ENCODE measurements at places on chromosomes 2 and 18.

GRCh38 chr2:6754419-6754818, 111.3 kb downstream of the CMPK2 start:
- DNase-seq, result no peak

- no peak for DNase-seq
Measured at GRCh38 chr2:120551522-120551921, 184.1 kb upstream of the GLI2 start.

DNA sequence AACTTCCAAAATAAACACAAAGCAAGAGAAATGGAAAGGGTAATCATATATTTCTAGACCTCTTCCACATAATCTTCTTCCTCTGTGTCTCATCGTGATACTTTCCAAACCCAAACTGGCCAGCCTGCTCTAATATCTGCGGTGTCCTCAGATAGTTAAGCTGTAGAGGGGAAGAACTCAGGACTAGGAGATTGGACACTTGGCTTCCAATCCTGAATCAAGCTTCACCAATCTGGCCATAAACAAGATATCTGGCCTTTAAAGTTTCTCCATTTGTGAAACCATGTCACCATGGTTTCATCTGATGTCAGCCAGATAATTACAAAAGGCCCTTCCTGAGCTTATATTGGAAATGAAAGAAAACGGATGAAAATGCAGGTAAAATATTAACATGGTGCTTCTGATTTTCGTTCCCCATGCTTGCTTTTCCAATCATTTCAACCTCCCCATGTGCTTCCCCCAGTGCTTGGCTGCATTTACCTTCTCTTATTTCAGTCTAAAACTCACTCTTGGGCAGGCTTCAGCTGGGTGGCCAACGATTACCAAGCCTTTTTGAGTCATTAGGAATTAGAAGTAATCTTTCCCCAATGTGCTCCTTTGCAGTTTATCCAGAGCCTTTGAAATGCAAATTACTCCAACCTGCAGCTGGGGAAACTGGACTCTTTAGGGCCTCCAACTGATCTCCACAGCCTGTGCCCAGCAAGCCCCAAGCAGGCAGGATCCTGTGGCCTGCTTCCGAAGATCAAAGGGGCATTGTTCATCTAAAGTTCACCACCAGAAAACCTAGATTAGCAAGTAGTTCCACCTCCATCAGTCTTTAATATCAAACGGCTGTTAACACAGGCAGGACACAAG, 44.5 kb upstream of the MYCN start:
- no peak for DNase-seq

- DNase-seq, result no peak
Measured at GRCh38 chr2:176650838-176651555, 381.8 kb downstream of the MTX2 start.

- no peak for DNase-seq
Measured at GRCh38 chr2:220320326-220320725, 692.9 kb downstream of the SLC4A3 start.

DNA sequence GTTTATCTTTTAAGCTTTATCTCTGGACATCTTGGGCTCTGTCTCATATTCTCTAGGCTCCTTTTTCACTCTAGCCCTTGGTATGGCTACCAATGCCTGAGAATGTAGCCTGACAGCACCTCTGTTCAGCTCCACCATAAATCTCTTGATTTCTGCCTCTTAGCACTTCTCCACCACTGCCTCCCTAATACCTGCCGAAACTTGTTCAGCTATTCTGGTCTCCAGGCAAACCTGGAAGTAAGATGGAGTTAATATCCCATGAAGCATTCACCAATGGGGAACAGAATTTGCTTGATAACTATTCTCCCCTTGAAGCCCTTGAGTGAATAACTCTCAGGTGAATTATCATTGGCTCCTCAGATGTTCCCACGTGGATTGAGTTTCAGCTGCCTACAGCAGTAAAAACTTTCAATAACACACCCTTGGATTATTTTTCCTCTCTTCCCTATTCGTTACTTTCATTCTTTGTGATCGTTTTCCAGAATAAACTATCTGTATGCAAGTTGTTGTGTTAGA, 145.6 kb downstream of the EVA1A start:
- no peak for DNase-seq

DNA sequence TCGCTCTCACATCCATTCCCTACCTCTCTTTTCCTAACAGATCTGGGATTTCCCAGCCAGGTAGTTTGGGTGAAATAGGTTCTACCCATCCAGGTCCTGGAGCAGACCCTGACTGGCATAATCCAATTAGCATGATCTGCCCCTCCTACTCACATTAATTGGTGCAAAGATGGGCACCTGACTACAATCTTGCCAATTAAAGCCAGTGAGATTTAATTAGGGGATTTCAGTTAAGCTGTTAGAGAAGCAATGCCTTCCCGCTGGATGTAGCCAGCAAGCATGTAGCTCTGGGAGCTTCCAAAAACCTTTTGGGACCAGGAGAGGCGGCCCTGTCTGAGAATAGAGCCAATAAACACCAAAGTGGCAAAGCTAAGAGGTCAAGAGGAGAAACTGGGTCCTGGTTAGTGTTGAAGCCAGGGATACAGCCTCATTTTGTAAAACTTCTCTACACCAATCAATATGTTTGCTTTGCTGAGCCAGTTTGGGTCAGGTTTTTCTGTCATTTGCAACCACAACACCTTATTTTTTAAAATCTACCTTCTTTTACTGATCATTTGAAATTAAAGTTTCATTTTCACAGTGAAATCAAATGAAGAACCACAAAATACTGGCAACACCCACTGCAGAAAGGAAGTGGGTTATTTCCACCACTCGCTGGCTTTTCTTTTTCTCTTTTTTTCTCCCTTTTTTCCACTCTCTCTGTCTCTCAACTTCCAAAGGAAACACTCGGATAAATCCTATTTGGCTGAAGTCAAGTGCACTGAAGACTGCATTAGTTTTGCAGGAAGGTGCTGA, 3.2 kb upstream of the TTC39C start:
- DNase-seq, result peak; percentile 52

DNA sequence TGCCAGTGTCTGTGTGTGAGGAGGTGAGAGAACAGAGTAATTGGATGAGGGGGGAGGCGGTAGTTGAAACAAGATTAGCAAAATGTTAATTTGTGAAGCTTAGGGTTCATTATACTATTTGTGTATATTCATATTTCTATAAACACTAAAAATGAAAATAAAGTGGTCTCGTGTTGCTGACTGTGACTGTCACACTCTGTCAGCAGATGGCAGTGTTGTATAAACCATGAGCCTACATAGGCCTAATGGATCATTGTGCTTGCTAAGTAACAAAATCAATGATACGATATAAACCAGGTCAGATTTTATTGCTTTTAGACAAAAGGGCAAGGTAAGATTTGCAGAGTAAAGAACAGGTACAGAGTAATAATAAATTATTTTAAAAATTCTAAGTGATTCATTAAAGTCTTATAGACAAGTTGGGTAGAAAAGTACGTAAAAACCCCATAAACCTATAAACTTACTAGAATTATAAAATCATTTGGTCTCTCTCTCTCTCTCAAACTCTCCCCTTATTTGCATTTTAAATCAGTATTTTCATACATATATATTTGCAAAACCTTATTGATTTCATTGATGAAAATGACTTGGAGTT, 182.7 kb downstream of the RPIA start:
- peak; percentile 56 for DNase-seq

DNA sequence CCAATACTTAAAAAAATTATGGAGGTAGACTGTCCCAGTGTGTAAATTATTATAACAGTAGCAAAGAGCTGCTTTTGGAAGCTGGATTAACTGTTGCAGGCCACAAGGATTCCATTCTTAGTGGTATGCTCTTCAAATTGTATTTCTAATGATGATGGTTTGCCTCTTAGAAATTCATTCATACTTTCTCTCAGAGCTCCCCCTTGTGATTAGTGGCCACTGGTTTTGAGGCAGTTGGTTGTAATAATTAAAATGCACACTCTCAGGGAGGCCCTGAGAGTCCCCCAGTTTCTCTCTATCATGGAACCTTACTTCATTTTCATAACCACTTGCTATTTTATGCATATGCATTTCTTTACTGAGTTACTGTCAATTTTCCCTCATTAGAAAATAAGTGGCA, 122.5 kb downstream of the PLA2R1 start:
- no peak for DNase-seq

- no peak for DNase-seq
Measured at GRCh38 chr2:235098269-235098668, 146.5 kb downstream of the SH3BP4 start.

- DNase-seq, result no peak
Measured at GRCh38 chr18:69720422-69720821, 227.3 kb downstream of the CD226 start.

- no peak for DNase-seq
Measured at GRCh38 chr2:75503048-75503607, 57.6 kb downstream of the EVA1A start.

DNA sequence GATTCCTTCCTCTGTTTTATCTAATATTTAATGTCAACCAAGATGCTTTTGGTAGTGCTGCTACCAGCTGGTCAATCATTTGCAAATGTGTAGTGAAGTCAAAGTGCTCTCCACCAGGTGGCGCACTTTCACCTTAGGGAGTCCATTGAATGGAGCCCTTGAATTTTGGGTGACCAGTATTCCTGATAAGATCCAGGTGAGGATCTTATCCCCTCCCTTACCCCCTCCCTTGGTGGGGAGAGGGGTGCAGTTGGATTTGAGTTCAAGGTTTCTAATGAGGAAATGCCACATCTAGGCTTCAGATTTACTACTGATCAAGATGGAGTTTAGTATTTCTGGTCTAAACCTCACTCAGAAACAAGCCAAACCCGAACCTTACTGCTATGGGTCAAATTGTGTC, 12.0 kb upstream of the E2F6 start:
- DNase-seq, result peak; percentile 73

DNA sequence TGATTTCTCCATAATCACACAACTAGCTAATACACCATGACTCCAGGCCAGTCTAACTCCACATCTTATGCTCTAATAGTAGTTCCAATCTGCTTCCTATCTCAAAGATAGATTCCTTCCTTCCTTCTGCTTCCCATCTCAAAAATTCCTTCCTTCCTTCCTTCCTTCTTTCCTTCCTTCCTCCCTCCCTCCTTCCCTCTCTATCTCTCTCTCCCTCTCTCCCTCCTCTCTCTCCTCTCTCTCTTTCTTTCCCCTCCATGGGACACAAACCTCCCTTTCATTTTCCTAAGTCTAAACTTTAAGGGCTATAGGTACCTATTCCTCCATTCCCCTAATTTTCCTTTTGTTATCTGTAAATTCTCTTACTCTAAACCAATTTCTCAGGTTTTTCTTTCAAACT, 62.5 kb downstream of the CCDC88A start:
- no peak for DNase-seq

GRCh38 chr18:79577451-79578395, 101.9 kb upstream of the CTDP1 start:
- no peak for DNase-seq

All from CD4-positive, alpha-beta T cell treated with Interleukin-1 beta for 1 hour (primary cell).